H1 (cell line): ENCODE measurements at places on chromosomes 3 and 15.

GRCh38 chr15:88238618-88239430 lies 17.7 kb downstream of the NTRK3 start:
- DNase-seq: no peak

DNA sequence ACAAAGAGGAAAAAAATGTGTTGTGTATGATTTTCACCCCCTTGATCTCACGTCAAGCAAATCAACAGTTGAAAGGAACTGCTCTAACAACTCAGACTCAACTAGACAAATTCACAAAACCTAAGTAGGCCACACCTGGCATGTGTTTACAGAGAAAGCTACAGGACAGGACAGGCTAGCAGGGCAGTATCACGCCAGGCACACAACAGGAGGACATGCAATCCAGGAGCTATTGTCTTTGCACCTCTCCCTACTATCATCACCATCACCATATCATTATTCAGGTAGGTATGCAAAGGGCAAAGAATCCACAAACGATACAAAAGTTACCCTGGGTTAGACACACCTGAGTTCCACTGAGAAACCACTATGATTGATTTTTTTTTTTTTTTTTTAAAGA lies 86.4 kb downstream of the TBL1XR1 start:
- DNase-seq: no peak

DNA sequence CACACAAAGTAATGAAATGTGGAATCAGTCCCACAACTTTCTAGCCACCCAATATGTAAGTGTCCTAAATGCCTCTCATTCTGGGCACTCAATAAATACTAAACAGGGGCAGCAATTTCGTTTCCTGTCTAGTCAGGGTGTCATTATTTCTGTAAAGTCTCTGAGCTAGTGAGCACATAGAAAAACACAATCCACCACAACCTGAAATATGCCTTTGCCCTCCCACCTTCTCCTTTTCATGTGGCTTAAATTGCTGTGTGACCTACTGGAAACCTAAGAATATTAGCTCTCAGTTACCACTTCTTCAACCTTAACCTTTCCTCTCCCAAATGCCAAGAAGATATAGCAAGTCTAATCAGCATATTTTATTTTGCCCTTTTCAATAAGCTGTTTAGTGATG lies 456.3 kb upstream of the KCNMB2 start:
- no peak for DNase-seq

- no peak for DNase-seq
Observed at GRCh38 chr3:28136607-28137216, 104.7 kb upstream of the CMC1 start.

DNA sequence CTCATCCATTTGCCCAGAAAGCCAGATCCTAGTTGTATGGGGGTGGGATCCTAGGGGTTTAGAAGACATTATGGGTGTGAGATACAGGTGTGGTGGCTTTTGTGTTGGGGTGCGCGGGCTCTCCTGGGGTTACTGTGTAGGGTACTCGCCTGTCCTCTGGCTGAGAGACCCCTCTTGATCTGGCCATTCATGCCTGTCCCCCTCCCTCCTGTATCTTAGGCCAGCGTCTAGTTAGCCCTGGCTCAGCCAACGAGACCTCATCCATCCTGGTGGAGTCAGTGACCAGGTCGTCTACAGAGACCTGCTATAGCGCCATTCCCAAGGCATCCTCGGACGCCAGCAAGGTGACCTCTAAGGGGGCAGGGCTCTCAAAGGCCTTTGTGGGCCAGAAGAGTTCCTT lies 41.4 kb downstream of the DNASE1L3 start:
- DNase-seq: no peak

GRCh38 chr3:180433152-180433551 lies 168.8 kb upstream of the TTC14 start:
- DNase-seq: no peak

- DNase-seq: no peak
Observed at GRCh38 chr3:188284455-188285212, 130.7 kb downstream of the LPP start.

DNA sequence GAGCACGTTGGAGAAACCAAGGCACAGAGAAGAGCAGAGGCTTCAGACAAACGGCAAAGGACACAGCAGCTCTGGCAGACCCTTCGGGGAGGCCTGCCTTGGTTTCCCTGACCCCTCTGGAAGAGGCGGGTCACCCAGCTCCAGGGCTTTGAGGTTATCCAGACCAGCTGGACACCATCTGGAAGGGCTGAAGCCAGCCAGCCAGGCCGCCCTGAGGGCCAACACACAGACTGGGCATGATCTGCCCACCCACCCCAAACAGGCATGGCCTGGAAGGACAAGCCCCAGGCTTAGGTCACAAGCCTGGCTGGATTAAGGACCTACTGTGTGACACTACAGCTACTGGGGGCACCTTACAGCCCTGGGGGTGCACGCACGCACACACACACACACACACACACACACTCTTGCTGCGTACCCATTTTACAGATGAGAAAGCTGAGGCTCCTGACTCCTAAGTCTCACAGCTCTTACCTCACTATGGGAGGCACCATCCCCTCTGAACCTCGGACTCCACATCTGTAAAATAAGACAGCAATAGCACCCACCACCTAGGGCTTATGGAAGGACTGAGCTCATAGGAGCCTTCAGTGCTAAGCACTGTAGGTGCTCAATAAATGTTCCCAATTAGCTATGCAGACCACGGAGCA lies 10.8 kb downstream of the PLXND1 start:
- DNase-seq: no peak

DNA sequence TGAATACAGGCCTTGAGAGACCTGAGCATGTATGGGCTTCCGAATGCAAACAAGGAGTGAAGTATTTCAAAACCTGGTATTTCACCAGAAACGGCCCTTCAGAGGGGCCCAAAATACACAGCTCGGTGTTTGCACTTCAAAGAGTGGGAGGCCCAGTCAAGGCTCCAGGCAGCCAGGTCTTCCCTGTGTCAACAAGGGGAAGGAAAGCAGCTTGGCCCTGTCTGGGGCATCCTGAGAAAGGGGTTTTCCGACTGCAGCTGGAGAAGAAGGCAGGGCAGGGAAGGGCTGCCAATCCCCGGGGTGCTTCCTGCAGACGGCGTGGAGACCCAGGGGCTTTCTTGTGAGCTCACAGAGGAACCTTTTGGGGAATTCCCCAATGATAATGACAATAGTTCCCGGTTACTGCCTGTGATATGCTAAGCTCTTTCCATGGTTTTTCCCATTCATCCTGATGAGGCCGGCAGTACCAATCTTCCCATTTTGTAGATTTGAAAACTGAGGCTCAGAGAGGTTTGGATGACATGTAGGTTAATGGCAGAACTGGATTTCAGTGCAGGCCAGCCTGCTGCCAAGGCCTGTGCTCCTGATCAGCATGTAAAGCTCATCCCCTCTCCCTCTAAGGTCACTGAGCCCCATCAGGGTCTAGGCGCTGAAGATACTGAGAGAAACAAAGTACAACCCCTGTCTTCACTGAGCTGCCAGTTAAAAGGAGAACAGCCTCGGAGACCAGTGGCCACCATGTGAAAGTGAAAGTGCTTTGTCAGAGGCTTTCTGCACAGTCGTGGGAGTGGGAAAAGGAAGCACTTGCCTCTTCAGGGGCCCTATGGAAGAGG lies 43.0 kb upstream of the TLE3 start:
- DNase-seq: peak; percentile 67

DNA sequence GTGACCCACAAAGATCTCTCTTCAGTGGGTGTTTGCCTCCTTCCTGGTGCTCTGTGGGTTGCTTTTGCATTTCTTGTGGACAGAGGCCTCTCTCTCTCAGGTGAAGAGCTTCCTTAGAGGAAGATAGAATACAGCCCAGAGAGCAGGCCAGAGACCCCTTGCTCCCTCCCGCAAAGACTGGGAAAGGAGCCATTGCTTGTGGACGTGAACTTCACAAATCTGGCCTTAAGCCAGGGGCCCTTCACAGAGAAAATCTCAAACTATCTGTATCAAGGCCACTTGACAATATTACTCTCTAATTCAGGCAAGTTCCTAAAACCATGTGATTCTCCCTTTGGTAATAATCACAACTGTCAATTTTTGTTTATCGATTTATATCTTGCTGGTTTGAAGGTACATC lies 30.4 kb upstream of the CLK3 start:
- DNase-seq: no peak

- DNase-seq: no peak
Observed at GRCh38 chr3:128760881-128761280, 34.9 kb downstream of the RAB7A start.

- DNase-seq: no peak
Observed at GRCh38 chr3:46297658-46298423, 55.6 kb downstream of the CCR3 start.

GRCh38 chr15:70053001-70053715 lies 44.6 kb downstream of the TLE3 start:
- no peak for DNase-seq

DNA sequence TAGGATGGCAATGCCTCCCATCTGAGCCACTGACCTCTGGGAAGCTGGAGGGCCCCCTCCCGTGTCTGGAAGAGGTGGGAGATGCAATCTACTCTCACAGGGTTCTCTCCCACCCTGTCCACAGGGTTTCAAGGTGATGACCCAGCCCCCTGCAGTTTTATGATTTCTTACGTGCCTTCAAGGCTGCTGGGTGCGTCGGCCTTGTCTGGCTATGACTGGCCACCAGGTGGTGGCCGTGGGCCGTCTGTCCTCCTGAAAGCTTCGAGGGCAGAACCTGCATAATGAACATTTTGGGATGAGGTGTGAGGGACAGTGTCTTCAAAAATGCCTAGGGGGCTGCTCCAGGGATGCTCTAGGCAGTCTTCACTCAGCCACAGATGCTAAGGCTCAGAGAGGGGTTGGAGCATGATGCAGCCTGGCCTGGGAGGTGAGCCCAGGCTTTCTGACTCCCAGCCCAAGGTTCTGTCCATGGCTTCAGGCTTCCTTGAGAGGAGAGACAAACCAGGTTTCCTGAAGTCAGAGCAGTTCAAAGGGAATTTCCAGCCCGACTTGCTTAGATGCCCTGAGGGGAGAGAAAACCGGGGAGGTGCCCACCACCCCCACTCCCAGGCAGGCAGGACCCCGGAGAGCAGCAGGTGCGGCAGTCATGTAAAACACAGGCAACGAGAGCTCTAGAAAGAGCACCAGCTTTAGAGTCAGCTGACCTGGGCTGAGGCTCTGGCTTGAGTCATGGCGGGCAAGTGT lies 18.7 kb downstream of the ISG20 start:
- DNase-seq: no peak

DNA sequence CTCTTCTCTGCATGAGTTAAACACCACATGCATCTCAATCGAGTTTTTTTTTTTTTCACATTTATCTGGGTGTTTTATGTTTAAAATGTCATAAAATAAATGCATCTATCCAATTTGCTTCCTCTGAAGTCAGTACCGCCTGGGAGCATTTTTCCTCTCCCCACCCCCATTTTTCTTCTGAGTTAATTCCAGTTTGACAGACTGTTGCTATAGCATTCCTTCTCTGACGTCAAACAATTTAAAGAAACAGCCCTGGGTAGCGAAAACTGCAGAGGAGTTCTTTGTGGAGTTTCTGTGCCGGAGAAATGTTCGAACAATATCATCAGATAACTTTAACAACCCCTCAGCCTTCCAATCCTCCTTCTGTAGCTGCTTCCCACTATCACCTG lies 900 bp upstream of the GNB4 start:
- DNase-seq: no peak

GRCh38 chr3:127790882-127791183 lies 31.5 kb downstream of the MGLL start:
- DNase-seq: no peak

DNA sequence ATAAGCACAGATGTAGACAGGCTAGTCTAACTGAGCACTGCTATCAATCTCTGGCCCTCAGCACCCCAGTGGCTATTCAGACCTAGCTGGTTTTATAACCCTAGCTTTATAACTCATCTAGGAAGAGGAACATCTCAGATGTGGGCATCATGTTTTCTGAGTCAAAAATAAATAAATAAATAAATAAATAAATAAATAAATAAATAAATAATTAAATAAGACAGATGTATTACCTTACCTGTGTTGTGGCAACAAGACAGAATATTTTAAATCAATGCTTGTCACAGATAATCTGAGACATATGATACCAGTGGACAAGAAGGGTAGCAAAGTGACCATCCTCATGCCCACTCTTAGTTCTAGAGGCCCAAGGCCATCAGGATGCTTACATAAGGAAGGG lies 52.2 kb downstream of the EFHB start:
- DNase-seq: no peak

- no peak for DNase-seq
Observed at GRCh38 chr3:64686446-64686908, 1.3 kb downstream of the ADAMTS9 start.
